ENCODE measurements at places on chromosomes 3 and 15.

DNA sequence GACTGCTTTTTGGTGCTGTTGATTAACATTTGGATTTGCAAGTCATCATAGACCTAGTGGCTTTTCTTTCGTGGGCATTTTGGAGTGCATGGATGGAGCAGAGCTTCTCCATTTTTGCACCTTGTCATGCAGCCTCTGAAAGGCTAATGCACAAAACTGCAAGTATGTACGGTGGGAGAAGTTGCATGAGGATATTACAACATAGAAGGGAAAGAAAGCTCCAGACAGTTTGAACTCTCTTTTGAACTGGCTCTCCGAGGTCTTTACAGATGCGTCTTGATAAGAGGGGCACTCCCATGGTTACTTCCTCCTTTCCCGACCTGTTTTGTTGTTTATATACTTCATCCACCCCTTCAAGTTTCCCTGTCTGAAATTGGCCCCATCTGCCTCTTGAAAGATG lies 147.1 kb upstream of the GBE1 start:
- no peak for DNase-seq

DNA sequence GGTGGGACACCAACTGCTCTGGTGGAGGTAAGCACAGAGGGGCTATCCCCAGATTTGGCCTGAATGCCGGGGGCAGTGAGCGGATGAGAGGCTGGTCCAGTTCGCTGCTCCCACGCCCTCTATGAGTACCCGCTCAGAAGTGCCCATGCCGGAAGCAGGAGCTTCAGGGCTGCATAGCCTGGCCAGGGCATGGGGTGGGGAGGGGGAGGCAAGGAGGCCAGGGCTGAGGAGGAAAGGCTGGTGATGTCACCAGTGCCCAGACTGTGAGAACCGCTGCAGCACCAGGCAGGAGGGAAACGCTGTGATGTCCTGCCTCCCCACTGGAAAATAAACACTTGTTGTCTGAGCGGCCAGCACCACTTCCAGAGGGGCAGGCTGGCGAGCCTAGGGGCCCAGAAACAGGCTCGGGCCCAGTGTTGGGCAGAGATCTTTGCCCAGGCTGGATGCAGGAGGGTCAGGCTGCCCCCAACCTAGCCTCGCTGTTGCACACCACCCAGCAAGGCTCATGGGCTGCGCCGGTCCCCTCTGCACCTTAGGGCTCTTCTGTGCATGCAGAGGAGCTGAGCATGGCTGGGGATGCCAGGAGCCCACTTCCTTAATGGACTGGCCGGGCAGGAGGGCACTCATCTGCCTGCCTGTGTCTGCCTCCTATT lies 10.9 kb upstream of the DLL4 start:
- no peak for DNase-seq

- DNase-seq = no peak
Observed at GRCh38 chr15:76391847-76392246, 55.3 kb downstream of the ISL2 start.

GRCh38 chr3:128727485-128727884 lies 1.5 kb downstream of the RAB7A start:
- no peak for DNase-seq

GRCh38 chr3:37642670-37643598 lies 218.7 kb upstream of the CTDSPL start:
- no peak for DNase-seq

GRCh38 chr3:195468391-195468776 lies 25.6 kb upstream of the ACAP2 start:
- DNase-seq = no peak

GRCh38 chr3:72212396-72212795 lies 427.4 kb upstream of the PROK2 start:
- no peak for DNase-seq

- DNase-seq = no peak
Observed at GRCh38 chr3:71821116-71821515, 36.2 kb upstream of the PROK2 start.

DNA sequence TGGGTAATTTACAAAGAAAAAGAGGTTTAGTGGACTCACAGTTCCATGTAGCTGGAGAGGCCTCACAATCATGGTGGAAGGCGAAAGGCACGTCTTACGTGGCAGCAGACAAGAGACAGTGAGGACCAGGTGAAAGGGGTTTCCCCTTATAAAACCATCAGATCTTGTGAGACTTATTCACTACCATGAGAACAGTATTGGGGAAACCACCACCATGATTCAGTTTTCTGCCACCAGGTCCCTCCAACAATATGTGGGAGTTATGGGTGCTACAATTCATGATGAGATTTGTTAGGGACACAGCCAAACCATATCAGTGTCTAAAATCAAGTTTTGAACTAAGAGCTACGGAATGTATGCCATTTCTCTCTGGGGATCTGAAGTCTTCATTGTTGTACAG lies 354.8 kb upstream of the C2CD4B start:
- DNase-seq = no peak

DNA sequence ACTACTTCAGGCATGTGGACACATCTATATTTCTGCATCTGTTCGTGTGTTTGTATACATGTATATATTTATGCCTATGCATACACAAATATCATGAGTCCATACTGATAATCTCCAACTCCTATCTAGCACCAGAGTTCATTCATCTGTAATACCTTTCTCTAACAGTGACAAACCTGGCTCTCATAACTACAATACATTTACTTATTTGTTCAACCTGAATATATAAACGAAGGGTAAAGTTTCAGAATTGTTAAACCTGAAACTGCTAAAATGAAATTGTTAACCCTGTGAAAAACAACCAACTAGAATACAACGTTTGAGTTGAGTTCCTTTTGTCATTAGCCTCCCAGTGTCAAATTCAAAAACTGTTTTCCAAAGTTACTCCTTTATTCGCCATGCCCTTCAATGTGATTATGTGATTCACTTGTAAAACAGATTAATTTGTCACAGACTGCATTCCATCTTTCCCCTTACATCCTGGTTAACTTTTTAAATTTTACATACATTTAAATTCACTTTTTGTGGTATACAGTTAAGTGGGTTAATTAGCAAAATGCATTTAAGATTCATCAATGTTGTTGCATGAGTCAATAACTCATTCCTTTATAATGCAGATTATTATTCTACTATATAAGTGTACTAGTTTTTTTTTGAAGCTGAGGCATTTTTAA lies 58.5 kb downstream of the PIK3R4 start:
- no peak for DNase-seq

DNA sequence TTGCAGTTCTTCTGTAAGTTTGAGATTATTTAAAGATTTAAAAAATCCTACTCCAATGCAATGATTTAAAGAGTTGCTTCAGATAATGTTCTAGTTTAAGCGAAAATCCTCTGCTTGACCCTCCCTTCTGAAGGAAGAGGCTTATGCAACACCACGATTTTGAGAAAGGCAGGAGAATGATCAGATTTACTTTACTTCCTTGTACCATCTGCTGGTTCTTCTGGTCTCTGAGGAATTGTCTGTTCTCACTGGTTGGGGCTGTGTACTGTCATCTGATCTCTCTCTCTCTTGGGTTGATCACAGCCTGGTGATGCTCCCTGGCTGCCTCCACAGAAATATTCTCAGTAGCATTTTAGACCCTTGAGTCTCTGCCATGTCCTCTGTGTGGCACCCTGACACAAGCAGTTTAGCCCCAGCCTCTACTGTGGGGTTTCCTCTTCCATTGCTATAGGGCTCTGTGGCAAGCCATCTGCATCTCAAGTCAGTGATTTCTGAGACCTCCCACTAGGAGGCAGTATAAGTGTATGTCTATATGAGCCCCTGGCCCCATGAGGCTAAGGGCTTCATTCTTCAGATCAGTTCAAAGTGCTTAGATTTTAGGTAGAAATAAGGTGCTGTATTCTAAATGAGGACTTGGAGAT lies 50.8 kb upstream of the PLAAT1 start:
- DNase-seq = no peak

GRCh38 chr3:190130037-190130436 lies 9.3 kb upstream of the P3H2 start:
- no peak for DNase-seq

DNA sequence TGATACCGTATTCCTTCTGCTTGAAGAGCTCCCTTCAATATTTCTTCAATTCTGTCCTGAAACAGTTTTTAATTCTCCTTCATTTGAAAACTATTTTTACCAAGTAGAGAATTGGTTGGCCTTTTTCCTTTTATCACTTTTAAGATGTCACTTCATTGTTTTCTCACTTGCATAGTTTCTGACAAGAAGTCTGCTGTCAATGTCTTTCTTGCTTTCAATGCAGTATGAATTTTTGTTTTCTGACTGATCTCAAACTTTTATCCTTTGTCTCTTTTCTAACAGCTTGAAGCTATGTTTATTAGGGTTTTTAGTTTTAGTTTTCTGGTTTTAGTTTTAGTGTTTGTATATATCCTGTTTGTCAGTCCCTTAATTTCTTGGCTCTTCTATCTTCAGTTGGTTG lies 364.8 kb upstream of the TPRG1 start:
- DNase-seq = no peak
